ENCODE measurements at places on chromosomes 1 and 21. TPM values are rescaled to one million over a fixed set of nuclear protein-coding genes. Genes with fewer than 3 reads are reported as not detected.

- H3K4me1 ChIP-seq = no peaks in the 10 kb centered on the region
- no peak overlapping the region for H3K27ac ChIP-seq
- no peaks in the 10 kb centered on the region for H3K27me3 ChIP-seq
Observed at GRCh38 chr1:246583056-246583440, 16.8 kb downstream of the CNST start.

- H3K36me3 ChIP-seq = no peaks in the 10 kb centered on the region
- no peak overlapping the region for H3K27ac ChIP-seq
- peaks cover 3% of the 10 kb centered on the region for H3K27me3 ChIP-seq
- H3K4me1 ChIP-seq = peaks cover 7% of the 10 kb centered on the region
- H3K4me3 ChIP-seq = peak overlapping the region; percentile 23
Observed at GRCh38 chr1:15961492-15961891, 14.4 kb downstream of the ZBTB17 start.

DNA sequence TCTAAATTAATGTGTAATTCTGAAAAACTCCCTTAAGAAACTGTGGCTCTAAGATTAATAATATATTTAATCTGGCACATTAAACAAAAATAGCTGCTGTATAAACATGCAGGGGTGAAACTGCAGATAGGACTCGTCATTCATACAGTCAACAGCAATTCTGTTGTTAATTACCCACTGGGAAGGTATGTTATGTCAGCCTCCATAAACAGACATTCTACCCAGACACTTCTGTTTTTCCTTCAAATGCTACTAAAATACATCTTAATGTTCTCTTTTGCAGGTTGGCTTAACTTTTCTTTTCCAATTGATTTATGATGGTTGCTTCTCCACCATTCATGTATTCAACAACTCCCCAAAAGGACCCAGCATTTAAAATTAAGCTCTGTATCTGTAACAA is 165.6 kb downstream of the SIPA1L2 start:
- H3K27me3 ChIP-seq = peaks cover 28% of the 10 kb centered on the region
- no peak for DNase-seq
- H3K27ac ChIP-seq = no peak overlapping the region
- peaks cover 3% of the 10 kb centered on the region for H3K4me1 ChIP-seq

- peaks cover 2% of the 10 kb centered on the region for H3K36me3 ChIP-seq
- no peak overlapping the region for H3K27ac ChIP-seq
- no peak overlapping the region for H3K4me3 ChIP-seq
- H3K27me3 ChIP-seq = no peaks in the 10 kb centered on the region
- DNase-seq = no peak
Observed at GRCh38 chr1:151158326-151158725, 1.9 kb downstream of the TNFAIP8L2 start.

The ZNF687 gene
- total RNA-seq = 45.9 TPM

GRCh38 chr1:58966103-58966916 is 182.5 kb upstream of the JUN start:
- H3K4me1 ChIP-seq = no peaks in the 10 kb centered on the region
- H3K27me3 ChIP-seq = no peaks in the 10 kb centered on the region
- no peak overlapping the region for H3K27ac ChIP-seq
- H3K4me3 ChIP-seq = no peak overlapping the region
- no peak for DNase-seq

DNA sequence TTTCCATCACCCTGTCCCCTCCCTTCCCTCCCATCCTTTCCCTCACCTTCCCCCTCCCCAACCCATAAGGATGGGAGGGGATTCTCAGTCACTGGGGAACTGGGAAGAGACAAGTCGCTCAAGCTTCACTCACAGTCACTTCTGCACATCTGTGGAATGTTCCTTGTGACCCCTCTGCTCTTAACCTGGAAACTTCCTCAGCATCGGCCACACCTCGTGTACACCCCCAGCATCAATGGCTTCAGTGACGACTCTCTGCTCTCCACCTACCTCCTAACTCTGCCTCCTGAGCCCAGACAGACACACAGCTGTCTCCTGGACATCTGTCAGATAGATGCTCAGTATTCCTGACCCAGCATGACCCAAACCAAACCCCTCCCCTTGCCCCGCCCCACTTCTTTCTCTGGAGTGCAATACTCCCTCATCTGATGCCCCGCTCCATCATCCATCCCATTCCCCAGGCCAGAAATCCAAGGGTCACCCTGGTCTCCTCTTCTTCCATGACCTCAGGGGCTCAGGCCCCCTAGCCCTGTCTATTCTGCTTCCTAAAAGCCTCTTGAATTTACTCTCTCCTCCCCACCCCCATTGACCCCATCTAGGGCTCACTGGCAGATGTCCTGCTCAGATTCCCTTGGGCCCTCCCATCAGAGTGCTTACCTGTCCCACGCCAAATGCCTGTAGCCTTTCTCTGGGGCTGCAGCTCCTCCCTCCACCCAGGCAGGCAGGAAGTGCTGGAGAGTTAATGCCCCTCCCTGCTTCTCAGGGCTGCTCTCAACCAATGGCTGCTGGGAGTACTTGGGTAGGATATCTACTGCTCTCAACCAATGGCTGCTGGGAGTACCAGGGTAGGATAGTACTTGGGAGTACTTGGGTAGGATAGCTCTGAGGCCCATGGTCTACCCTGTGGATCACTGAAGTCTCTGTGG is 83.1 kb upstream of the CSF3R start:
- H3K27ac ChIP-seq = no peak overlapping the region
- peaks cover 4% of the 10 kb centered on the region for H3K4me1 ChIP-seq
- DNase-seq = peak; percentile 42
- H3K4me3 ChIP-seq = no peak overlapping the region

DNA sequence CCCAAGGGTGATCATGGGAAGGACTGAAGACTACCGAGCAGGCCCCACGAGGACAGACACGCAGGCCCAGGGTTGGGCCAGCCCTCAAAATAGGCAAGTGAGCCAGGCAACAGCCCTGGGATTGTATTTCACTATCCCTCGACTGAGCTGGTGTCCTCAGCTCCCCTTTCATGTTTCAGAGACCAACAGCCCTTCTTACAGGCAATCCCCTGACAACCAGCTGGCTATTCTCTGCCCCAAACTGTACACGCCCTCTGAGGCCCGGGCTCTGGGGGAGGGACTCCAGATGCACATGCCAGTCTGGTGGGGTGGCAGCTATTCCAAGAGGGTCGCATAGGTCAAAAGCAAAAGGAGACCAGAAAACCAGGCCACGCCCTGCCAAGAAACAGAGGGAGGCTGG is 243.0 kb downstream of the TOMM20 start:
- no peaks in the 10 kb centered on the region for H3K27me3 ChIP-seq
- no peaks in the 10 kb centered on the region for H3K36me3 ChIP-seq
- H3K4me3 ChIP-seq = no peak overlapping the region
- no peaks in the 10 kb centered on the region for H3K4me1 ChIP-seq
- DNase-seq = no peak
- no peak overlapping the region for H3K27ac ChIP-seq

DNA sequence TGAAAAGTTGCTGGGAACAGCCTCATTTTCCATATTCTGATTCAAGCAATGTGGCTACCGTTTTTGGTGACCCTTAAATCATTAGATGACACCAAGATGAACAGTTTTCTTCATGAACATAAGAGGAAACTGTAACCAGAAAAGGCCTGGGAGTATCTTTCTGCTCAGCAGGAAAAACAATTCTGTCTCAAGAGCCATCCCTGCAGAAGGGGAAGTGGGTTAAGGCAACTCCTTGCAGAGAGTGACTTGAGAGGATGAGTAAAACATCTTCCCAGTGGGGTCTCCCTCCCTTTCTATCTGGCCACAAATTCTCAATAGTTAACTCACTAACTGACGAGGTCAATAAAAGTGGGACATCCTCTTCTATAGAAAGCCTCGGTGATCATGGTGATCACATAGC is 187.6 kb upstream of the NRIP1 start:
- DNase-seq = no peak
- no peaks in the 10 kb centered on the region for H3K4me1 ChIP-seq
- H3K4me3 ChIP-seq = no peak overlapping the region
- H3K27ac ChIP-seq = no peak overlapping the region
- no peaks in the 10 kb centered on the region for H3K27me3 ChIP-seq

- DNase-seq = no peak
- no peak overlapping the region for H3K27ac ChIP-seq
- H3K36me3 ChIP-seq = peaks cover 14% of the 10 kb centered on the region
Observed at GRCh38 chr1:206735553-206736031, 35.0 kb upstream of the IL19 start.

The SPATA1 gene
- 1.1 TPM for total RNA-seq

DNA sequence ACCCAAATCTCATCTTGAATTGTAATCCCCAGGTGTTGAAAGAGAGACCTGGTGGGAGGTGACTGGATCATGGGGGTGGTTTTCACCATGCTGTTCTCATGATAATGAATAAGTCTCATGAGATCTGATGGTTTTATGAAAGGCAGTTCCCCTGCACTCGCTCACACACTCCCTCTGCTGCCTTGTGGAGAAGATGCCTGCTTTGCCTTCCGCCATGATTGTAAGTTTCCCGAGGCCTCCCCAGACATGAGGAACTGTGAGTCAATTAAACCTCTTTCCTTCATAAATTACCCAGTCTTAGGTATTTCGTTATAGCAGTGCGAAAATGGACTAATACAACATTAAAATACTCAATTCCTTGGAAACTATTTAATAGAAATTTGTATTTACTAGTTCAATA is 99.2 kb downstream of the PROX1 start:
- no peak overlapping the region for H3K4me3 ChIP-seq
- H3K36me3 ChIP-seq = no peaks in the 10 kb centered on the region
- no peak overlapping the region for H3K27ac ChIP-seq
- no peaks in the 10 kb centered on the region for H3K27me3 ChIP-seq
- no peak for DNase-seq
- no peaks in the 10 kb centered on the region for H3K4me1 ChIP-seq

DNA sequence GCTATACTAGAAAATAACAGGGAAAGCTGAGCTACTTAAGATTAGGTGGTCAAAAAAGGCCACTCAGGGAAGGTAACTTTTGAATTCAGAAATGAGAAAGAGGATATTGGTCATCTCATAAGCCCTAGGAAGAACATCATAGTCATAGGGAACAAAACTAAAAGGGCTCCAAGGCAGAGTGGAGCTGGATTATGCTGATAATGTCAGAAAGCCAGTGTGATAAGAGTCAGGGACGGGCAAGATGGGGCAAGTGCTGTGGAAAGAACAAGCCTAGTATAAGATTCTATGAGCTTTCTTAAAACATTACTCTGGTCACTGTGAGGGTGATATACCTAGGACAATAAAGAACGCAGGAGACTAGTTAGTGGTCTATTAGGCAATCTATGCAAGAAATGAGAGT is 106.6 kb downstream of the DUSP10 start:
- no peaks in the 10 kb centered on the region for H3K4me1 ChIP-seq
- no peaks in the 10 kb centered on the region for H3K36me3 ChIP-seq
- DNase-seq = no peak
- no peak overlapping the region for H3K27ac ChIP-seq

GRCh38 chr1:68782890-68783289 is 286.0 kb upstream of the DEPDC1 start:
- H3K36me3 ChIP-seq = no peaks in the 10 kb centered on the region
- no peaks in the 10 kb centered on the region for H3K27me3 ChIP-seq
- DNase-seq = no peak
- H3K27ac ChIP-seq = no peak overlapping the region
- H3K4me3 ChIP-seq = no peak overlapping the region
- H3K4me1 ChIP-seq = no peaks in the 10 kb centered on the region

The LDLRAD1 gene
- total RNA-seq = not detected

The ADCY10 gene
- total RNA-seq = not detected

The TCEA3 gene
- total RNA-seq = 0.21 TPM

- H3K4me1 ChIP-seq = no peaks in the 10 kb centered on the region
- no peak overlapping the region for H3K4me3 ChIP-seq
- no peaks in the 10 kb centered on the region for H3K36me3 ChIP-seq
- DNase-seq = no peak
- H3K27me3 ChIP-seq = no peaks in the 10 kb centered on the region
- no peak overlapping the region for H3K27ac ChIP-seq
Observed at GRCh38 chr1:114009393-114009792, 30.1 kb downstream of the OLFML3 start.

- no peak overlapping the region for H3K27ac ChIP-seq
- H3K27me3 ChIP-seq = no peaks in the 10 kb centered on the region
- DNase-seq = no peak
Observed at GRCh38 chr1:24506691-24507381, 4.2 kb downstream of the RCAN3 start.

DNA sequence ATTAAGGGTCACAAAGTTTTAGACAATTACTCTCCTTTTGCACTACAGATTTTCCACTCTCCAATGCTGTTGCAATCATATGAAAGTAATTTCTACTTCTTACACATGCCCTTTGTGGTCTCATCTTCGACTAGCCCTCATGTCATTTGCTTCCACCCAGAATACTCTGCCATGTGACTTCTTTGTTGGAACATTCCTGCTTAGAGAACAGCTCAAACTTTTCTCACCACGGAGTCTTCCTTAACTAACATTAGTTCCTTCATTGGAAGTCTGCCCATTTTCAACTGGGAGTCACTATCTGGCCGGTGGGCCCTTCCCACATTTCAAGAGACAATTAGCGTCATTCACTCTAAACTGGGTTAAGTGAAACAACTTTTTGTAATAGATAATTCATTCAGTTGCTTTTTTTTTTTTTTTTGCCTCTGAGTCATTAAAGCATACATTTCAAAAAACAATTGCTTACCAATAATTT is 142.6 kb upstream of the PALMD start:
- no peak overlapping the region for H3K4me3 ChIP-seq
- DNase-seq = no peak
- H3K36me3 ChIP-seq = peaks cover 3% of the 10 kb centered on the region

- H3K27ac ChIP-seq = no peak overlapping the region
- no peaks in the 10 kb centered on the region for H3K27me3 ChIP-seq
- DNase-seq = no peak
- no peak overlapping the region for H3K4me3 ChIP-seq
Observed at GRCh38 chr1:39522661-39523567, 31.5 kb downstream of the BMP8A start.

- H3K36me3 ChIP-seq = peaks cover 3% of the 10 kb centered on the region
- DNase-seq = no peak
- H3K27me3 ChIP-seq = no peaks in the 10 kb centered on the region
- no peak overlapping the region for H3K4me3 ChIP-seq
- no peaks in the 10 kb centered on the region for H3K4me1 ChIP-seq
Observed at GRCh38 chr1:212759683-212760082, 31.9 kb downstream of the NSL1 start.

The NBPF10 gene
- total RNA-seq = 0.36 TPM

GRCh38 chr1:200893411-200893901 is 1.2 kb upstream of the INAVA start:
- peaks cover 8% of the 10 kb centered on the region for H3K36me3 ChIP-seq
- no peaks in the 10 kb centered on the region for H3K27me3 ChIP-seq
- peaks cover 23% of the 10 kb centered on the region for H3K4me1 ChIP-seq
- DNase-seq = no peak
- H3K27ac ChIP-seq = peak overlapping the region; percentile 43
- peak overlapping the region; percentile 4 for H3K4me3 ChIP-seq

The C8B gene
- not detected for total RNA-seq

The S100A16 gene
- 14.9 TPM for total RNA-seq

- no peaks in the 10 kb centered on the region for H3K27me3 ChIP-seq
- no peaks in the 10 kb centered on the region for H3K4me1 ChIP-seq
- no peak overlapping the region for H3K27ac ChIP-seq
- no peaks in the 10 kb centered on the region for H3K36me3 ChIP-seq
Observed at GRCh38 chr1:163104385-163105099, 35.4 kb downstream of the RGS4 start.

The FCRL5 gene
- total RNA-seq = 1.0 TPM

DNA sequence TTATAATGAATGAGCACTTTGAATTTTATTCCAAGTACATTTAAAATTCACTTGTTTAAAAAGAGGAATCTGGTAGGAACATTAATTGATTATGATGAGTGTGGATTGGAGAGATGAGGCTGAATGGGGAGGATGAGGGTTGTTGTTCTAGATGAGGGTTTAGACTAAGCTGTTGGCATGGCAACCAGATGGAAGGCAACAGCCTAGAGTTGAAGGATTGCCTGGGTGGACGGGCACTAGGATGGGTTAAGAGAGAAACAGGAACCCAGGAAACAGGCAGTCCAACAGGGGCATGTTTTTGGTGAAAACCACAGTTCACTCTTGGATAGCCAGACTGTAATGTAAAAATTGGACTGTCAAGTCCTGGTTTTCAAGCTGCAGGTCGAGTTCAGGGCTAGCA is 125.5 kb downstream of the CHRM3 start:
- no peaks in the 10 kb centered on the region for H3K27me3 ChIP-seq
- no peak overlapping the region for H3K27ac ChIP-seq
- no peak overlapping the region for H3K4me3 ChIP-seq
